NCI-H526 (cell line): ENCODE measurements at places on chromosomes 5 and 9.

DNA sequence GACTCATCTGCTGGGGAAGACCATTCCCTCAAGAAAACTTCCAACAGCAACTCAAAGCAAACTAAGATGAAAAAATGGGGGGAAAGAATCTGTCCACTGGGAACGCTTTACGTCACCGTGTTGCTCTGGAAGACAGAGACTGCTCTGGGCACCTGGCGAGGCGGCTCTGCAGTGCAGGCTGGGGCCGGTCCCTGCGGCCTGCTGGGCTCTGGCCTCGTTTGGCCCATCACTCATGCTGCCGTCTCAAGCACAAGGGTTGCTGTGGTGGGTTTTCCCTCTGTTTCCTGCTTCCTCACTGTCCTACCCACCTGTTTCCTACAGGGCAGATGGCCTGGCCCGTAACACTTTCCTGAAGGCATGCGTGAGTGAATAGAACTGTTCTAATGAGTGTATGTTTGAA, 92.9 kb upstream of the OTULINL start:
- DNase-seq = no peak

GRCh38 chr5:69202497-69202896, 13.1 kb downstream of the CENPH start:
- DNase-seq = no peak

DNA sequence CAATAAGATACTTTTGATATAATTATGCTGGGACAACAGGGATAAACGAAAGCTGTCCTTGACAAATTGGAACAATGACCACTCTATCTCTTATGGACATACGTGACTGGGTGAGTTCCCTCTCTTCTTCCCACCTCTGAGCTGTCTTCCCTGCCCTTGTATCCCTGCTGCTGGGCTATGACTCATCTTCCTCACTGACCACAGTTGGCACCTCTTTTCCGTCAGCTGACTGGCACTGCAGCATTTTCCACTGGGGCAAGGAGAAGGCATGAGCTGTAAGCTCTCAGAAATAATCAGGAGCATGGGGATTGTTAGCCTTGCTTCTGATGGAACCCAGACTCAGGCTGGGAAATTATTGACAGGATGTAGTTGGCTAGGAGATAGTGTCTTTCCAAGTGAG, 48.7 kb downstream of the PCSK1 start:
- DNase-seq = no peak

DNA sequence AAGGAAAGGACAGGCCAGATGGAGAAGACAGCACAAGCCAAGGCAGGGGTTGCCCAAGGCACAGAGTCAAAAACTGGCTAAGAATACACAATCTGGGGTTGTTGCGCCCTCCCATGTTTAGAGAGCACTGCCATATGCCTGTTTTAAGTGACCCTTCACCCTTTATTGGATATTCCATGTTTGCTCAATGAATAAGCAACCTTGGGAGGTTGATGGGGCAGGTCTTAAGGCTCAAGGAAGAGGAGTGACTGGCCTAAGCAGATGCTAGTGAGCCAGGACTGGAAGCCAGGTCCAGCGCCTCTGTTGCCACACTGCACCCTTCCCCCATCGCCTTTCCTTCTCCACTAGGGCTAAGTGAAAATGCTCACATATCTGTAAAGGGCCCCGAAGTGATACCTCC, 6.7 kb downstream of the TXN start:
- no peak for DNase-seq

DNA sequence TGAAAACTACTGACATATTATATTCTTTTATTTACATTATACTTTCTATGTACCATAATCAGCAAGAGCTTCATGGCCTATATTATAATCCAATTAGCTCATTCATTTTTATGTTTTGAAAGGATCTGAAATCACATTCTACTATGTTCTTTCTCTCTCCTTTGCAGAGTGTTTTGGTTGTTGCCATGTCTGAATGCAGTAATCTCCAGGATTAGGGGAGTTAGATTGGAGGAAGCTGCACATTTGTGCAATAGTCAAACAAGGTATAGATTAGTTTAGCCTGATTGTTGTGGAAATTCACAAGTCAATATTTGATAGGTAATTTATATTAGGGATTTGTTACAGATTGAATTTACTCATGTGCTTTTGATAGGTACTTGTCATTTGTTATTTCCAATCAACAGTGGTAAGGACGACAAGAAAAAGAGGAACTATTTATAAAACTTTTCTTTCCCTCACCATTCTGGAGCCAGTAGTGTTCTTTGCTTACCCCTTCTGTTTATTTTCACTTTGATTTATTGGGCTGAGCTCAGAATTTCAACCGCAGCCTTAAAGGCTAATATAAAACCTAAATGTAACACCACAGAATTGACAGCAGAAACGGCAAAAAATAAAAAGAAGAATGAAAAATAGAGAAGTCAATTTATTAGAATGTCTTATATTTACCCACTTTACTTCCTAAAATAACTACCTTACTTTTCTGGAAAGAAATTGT, 597.0 kb downstream of the CHSY3 start:
- no peak for DNase-seq

DNA sequence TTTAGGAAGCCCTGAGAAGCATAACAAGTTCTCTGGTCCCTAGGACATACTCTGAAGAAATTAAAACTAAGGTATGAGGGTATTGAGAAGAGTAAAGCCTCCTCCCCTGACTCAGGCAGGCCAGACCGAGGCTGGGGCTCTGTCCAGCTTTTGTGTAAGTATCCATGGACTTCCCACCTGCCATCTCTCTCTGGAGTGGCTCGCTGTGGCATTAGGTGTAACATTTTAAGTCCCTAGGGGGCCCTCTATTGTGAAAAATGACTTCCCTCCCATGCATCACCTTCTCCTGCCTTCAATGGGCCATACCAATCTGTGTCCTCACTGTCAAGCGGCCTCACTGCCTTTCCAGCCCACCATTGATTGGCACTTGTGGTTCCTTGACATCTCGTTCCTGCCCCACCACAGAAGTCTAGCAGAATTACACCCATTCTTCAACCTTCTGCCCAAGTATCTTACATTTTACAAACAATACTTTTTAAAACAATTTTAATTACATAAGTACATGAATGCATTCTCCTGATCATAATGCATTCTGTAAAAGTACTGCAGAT, 205.5 kb downstream of the SLIT3 start:
- DNase-seq = no peak

GRCh38 chr5:2133080-2133479, 250.4 kb upstream of the IRX4 start:
- DNase-seq = no peak
